ENCODE measurements at places on chromosomes 11 and 22.

GRCh38 chr11:43845816-43846215, 34.8 kb upstream of the ALKBH3 start:
- DNase-seq, result no peak

GRCh38 chr11:133896028-133896427, 50.7 kb upstream of the SPATA19 start:
- DNase-seq, result no peak

- no peak for DNase-seq
Measured at GRCh38 chr11:78990261-78990660, 415.6 kb upstream of the NARS2 start.

DNA sequence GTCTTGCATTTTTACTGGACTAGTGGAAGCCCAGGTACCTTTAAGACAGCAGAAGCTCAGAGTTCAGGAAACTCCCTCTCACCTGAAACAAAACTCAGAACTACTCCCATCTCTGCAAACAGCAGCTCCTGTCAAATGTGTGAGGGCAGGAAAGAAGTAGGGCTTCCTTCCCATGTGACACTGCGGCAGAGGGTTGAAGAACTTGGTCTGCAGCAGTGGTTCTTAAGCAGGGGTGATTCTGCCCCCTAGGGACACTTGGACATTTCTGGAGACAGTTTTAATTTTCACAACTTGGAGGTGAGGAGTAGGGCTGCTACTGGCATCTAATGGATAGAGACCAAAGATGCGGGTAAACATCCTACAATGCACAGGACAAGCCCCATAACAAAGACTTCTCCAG, 63.4 kb downstream of the RCN1 start:
- DNase-seq, result no peak

- DNase-seq, result no peak
Measured at GRCh38 chr22:28773461-28773867, 969 bp downstream of the CCDC117 start.

GRCh38 chr11:95991545-95991944, 67.6 kb upstream of the MTMR2 start:
- DNase-seq, result no peak

DNA sequence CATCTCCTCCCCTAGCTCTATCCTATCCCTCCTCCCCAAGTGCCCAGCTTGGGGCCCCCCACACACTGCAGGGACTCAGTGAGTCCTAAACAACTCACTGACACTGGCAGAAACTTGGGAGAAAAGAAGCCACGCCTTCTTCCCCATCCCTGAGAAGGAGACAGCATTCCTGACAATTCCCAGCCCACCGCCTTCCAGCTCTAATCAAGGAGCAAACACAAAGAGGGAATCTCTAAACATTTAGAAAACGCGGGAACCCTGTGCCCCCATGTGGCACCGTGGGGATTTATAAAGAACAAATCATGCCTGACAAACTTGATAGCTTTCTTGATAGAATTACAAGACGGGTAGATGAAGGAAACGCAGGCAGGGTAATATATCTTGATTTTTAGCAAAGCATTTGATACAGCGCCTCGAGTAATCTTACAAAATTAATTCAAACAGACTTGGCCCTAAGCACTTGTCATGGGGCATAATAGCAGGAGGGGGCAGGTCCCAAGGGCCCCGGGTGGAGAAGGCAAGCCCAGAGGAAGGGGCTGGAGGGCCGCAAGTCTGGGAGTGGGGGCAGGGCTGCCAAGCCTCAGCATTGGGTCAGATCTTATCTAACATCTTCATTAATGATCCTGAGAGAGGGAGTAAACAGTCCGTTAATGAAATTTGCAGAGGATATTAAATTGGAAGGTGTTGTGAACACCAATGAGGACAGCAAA, 4.5 kb downstream of the CHST1 start:
- DNase-seq, result no peak

DNA sequence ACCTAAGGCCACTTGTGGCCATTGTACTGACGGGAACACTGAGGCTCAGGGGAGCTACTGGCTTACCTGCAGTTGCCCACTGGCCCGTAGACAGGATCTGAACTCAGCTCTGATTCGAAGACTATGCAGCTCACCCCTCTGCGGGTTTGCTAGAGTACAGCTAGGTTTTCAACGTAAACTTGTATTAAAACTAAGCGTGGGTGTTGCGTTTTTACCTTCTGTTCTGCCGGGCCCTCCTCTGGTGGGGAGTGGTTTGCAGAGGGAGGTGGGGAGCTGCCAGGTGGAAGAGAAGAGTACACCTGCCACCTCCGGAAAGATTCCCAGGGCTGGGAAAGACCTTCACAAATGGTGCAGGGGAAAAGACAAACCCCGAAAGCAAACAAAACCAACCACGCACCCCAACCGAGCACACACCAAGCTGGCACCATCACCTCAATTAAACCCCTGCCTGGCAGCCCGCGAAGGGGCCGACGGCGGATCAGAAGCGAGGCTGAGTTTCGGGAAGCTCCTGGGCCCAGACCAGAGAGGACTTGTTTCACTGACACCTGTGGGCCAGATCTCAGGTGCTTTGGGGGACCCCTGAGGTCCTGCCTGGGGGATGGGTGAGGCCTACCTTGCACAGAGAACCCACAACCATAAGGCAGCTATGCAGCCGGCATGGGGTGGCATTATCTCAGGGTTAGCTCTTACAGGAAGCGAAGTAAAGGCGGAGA, 37.7 kb downstream of the SHISAL1 start:
- DNase-seq, result no peak

DNA sequence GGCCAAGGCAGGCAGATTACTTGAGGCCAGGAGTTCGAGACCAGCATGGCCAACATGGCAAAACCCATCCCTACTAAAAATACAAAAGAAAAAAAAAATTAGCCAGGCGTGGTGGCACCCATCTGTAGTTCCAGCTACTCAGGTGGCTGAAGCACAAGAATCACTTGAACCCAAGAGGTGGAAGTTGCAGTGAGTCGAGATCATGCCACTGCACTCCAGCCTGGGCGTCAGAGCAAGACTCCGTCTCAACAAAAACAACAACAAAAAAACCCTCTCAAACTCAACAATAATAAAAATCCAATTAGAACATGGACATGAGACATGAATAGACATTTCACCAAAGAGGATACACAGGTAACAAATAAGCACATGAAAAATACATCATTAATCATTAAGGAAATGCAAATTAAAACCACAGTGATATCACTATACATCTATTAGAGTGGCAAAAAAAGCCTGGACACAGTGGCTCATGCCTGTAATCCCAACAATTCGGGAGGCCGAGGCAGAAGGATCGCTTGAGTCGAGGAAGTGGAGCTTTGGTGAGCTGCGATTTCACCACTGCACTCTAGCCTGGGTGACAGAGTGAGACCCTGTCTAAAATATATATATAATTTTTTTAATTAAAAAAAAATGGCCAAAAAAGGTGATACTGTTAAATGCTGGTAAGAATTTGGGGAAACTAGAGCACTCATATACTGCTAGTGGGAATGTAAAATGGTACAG, 12.7 kb upstream of the SEPTIN5 start:
- DNase-seq, result no peak

DNA sequence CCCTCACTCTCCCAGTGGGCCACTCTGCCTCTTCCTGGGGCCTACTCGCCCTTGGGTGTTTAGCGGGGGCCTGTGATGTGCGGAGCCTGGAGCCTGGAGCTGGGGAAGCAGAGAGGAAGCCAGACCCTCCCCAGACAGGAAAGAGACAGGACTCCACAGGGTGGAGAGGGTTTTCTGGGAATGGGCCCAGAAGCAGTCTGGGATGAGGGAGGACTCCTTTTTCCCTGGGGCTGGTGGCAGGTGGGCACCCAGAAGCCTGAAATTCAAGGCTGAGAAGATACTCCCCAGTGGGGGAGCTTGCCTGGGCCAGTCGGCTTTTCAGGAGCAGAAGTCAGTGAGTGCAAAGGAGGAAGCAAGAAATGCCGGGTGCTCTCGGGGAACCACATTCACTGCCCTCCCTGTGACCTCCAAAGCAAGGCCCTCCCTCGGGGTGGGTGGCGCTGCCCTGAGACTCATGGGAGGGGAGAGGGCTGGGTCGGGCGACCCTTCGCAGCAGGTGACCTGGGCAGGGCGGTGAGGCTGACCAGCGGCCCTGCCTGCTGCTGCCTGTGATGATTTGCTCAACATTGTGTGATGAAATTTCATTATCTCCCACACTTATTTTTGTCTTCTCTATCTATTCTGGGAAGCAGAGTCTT, 1377.4 kb downstream of the BRD1 start:
- DNase-seq, result no peak

DNA sequence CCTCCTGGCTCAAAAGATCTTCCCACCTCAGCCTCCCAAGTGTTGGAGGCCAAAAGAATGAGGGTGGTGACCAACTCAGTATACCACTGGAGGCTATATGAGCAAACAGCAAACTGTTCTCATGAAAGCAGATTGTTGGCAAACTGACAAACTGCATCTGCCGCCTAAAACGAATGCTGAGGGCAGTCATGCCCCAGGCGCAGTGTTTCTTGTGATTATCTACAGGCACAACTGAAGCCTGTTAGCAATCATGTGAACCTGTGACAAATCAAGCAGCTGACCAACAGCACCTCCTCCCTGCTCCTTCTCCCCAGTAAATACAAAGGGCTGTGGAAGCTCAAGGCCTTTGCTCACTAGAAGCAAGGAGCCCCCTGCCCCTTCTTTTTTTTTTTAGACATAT, 47.8 kb downstream of the BTBD10 start:
- DNase-seq, result no peak

- peak; percentile 48 for DNase-seq
Measured at GRCh38 chr11:31870609-31871309, 59.6 kb upstream of the PAX6 start.

DNA sequence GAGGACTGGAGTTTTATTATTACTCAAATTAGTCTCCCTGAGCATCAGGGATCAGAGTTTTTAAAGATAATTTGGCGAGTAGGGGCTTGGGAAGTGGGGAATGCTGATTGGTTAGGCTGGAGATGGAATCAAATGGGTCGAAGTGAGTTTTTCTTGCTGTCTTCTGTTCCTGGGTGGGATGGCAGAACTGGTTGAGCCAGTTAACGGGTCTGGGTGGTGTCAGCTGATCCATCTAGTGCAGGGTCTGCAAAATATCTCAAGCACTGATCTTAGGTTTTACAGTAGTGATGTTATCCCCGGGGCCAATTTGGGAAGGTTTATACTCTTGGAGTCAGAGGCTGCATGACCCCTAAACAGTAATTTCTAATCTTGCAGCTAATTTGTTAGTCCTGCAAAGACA, 1.1 kb downstream of the OR5A2 start:
- DNase-seq, result no peak

GRCh38 chr11:79090191-79090705, 350.6 kb downstream of the TENM4 start:
- DNase-seq, result peak; percentile 23

GRCh38 chr11:43868852-43869567, 11.6 kb upstream of the ALKBH3 start:
- DNase-seq, result peak; percentile 26

DNA sequence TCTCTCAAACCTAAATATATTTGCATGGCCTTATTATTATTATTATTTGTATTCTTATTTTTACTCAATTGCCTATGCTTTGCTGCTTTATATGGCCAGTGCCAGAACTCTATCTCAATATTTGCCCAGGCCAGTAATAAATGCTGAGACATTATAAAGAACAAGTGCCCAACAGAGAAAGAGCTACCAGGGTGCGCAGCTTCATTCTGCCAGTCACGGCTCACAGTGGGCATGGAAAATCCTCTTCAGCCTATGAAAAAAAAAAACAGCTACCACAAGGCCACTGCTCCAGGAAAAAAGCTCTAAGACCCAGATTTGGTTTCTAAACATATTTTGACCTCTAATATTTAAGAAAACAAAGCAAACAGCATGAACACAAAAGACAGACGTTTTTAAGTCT, 1223.6 kb downstream of the LRRC4C start:
- DNase-seq, result no peak

DNA sequence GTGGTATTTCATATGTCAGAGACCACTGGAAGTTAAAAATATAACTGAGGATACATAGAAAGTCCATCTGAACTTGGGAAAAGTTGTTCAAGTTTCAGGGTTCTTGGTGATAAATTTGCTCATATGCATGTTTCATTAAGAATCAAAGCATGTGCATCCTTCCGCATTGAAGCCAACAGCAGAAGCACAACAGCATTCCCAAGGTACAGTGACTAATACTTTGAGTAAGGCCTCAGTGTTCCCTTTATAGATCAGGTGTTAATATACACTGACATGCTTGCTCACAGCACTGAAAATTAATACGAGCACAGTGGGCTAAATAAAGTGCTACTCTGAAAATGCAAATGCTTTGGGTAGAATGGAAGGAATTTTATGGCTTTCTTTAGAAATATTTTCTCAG, 691.1 kb downstream of the METTL15 start:
- no peak for DNase-seq

GRCh38 chr11:95702526-95702925, 87.1 kb downstream of the FAM76B start:
- DNase-seq, result no peak

DNA sequence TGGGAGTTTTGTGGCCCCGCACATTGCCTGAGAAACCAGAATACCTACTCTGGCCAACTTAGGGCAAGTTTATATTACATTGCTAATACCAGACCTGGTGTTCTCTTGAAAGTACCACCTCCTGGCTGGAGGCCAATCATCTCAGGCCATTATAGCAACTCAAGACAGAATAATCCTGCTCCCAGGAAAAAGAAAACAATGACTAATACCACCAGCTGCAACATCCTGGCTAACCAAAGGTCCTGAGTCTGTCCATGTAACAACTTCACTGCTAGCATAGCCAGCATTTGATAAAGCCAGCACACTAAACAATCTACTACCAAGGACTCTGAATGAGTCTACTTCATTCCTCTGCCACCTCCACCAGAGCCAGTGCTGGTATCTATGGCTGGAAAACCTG, 1298.7 kb upstream of the CNTN5 start:
- no peak for DNase-seq

GRCh38 chr22:35997438-35997837, 31.2 kb downstream of the RBFOX2 start:
- DNase-seq, result no peak

DNA sequence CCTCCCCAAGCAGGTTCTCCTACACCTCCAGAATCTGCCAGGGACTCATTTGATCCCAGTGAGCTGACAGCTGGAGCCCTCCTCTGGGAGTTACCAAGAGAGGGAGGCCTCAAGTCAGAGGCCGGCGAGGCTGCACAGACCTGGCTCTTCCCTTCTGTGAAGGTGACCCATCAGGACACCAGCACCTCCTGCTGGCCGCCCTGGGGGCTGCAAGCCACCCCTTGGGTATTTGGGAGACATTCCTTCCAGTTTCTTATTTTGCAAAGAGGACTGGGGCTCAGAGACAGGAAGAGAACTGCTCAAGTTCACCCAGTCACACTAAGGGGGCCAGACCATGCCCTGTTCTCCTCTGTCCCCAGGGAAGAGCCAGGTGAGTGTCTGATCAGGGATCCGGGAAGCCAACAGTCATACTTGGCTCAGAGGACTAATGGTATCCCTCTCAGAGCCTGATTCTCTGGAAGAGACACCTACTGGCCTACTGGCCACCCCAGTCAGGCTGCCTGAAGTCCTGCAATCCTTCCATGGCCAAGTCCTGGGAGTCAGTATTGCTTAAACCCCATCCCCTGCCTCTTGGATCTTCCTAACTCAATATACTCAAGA, 40.5 kb upstream of the RIC3 start:
- DNase-seq, result no peak

- DNase-seq, result no peak
Measured at GRCh38 chr11:69985641-69986439, 92.3 kb upstream of the ANO1 start.

- DNase-seq, result no peak
Measured at GRCh38 chr22:24400726-24401596, 26.4 kb upstream of the ADORA2A start.

Data from NCI-H1436 (cell line).